ENCODE measurements at places on chromosomes 1 and 21. TPM values are rescaled to one million over a fixed set of nuclear protein-coding genes. Genes with fewer than 3 reads are reported as not detected.

- H3K4me3 ChIP-seq = no peak overlapping the region
- no peak overlapping the region for H3K27ac ChIP-seq
- H3K4me1 ChIP-seq = peaks cover 10% of the 10 kb centered on the region
- H3K36me3 ChIP-seq = no peaks in the 10 kb centered on the region
- no peaks in the 10 kb centered on the region for H3K27me3 ChIP-seq
Observed at GRCh38 chr1:243471026-243471685, 215.3 kb downstream of the SDCCAG8 start.

The LRRC3 gene
- 2.7 TPM for total RNA-seq

GRCh38 chr21:32206631-32207405 is 72.0 kb downstream of the MIS18A start:
- no peak overlapping the region for H3K27ac ChIP-seq
- peaks cover 1% of the 10 kb centered on the region for H3K36me3 ChIP-seq
- no peak overlapping the region for H3K4me3 ChIP-seq

DNA sequence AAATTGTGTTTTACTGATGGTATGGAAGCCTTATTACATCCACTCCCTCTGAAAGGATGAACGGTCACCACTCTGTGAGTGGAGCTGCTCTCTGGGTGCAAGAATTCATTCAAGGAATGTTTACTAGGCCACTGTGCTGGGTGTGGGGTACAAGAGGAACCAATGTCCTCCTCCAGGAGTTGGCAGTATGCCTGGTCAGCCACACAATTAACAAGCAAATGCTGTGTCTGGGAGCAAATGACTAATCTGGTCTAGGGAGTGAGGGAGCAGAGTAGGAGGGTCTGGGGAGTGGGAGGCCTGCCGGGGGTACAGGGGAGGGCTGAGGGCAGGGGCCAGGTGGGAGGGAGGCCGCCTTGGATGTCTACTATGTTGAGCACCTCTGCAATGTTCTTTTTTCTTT is 27.2 kb upstream of the TDRD10 start:
- no peak for DNase-seq
- no peaks in the 10 kb centered on the region for H3K27me3 ChIP-seq
- H3K27ac ChIP-seq = no peak overlapping the region
- peaks cover 25% of the 10 kb centered on the region for H3K4me1 ChIP-seq
- H3K36me3 ChIP-seq = no peaks in the 10 kb centered on the region

DNA sequence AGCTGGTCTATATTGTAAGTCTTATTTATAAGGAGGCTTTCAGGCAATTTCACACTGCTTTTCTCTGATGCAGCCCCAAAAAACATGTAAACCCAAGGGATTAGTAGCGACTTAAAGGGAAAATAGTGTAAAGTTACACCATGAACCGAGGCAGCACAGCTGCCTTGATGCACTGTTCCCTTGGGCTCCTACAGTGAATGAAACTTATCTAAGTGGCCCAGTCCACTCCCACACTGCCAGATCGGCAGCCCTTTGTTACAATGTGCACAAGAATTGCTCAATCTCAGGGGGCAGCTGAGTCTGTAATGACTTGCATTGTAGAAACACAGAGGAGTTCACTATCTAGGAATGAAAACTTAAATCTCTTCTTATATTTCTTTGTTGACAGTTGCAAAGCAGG is 120.8 kb upstream of the ADGRL2 start:
- no peak overlapping the region for H3K4me3 ChIP-seq
- H3K27ac ChIP-seq = no peak overlapping the region
- no peak for DNase-seq
- H3K27me3 ChIP-seq = no peaks in the 10 kb centered on the region

DNA sequence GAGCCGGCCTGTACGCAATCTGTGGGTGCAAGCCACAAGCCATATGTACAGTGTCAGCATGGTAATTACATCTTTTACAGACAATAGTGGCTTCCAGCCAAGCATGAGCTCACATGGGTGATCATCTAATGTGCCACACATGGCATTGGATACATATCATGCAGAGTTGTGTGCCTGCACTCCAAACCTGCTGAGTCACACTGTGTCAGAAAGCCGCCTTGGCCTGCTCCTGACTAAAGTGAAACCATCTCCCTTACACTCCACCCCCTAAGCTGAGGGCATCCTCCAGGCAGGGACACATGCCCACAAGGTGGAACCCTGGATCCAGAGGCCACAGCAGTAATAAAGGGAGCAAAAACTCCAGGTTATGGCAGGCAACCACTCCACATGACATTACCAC is 72.5 kb downstream of the KCNT2 start:
- no peak overlapping the region for H3K27ac ChIP-seq
- no peaks in the 10 kb centered on the region for H3K27me3 ChIP-seq
- no peaks in the 10 kb centered on the region for H3K4me1 ChIP-seq
- peak; percentile 8 for DNase-seq
- no peaks in the 10 kb centered on the region for H3K36me3 ChIP-seq

GRCh38 chr1:36446746-36447145 is 3.5 kb downstream of the OSCP1 start:
- H3K4me3 ChIP-seq = no peak overlapping the region
- no peaks in the 10 kb centered on the region for H3K36me3 ChIP-seq
- H3K27ac ChIP-seq = no peak overlapping the region
- no peaks in the 10 kb centered on the region for H3K27me3 ChIP-seq
- H3K4me1 ChIP-seq = peaks cover 16% of the 10 kb centered on the region
- DNase-seq = no peak

GRCh38 chr1:11671544-11672286 is 7.7 kb downstream of the FBXO6 start:
- no peak overlapping the region for H3K27ac ChIP-seq
- no peak for DNase-seq
- no peaks in the 10 kb centered on the region for H3K4me1 ChIP-seq
- no peak overlapping the region for H3K4me3 ChIP-seq
- no peaks in the 10 kb centered on the region for H3K27me3 ChIP-seq
- peaks cover 23% of the 10 kb centered on the region for H3K36me3 ChIP-seq

- no peak for DNase-seq
- H3K27ac ChIP-seq = no peak overlapping the region
- H3K4me1 ChIP-seq = no peaks in the 10 kb centered on the region
- H3K4me3 ChIP-seq = no peak overlapping the region
Observed at GRCh38 chr1:237684236-237684635, 206.5 kb downstream of the ZP4 start.

The MAP1LC3C gene
- not detected for total RNA-seq

DNA sequence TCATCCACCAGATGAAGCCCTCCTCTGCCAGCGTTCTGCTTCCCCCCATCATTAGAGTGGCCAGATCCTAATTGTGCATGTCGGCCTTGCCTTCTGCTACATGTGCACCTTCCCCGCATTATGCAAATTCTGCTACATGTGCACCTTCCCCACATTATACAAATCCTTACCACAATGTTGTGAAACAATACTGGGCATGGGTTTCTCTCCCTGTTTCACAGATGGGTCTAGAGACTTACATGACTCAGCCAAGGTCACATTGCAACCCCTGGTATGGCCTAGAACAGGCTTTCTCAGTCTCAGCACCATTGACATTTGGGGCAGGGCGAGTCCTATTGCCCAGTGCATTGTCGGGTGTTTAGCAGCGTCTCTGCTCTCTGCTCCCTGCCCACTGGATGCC is 1.0 kb upstream of the CELA2A start:
- no peak overlapping the region for H3K4me3 ChIP-seq
- H3K4me1 ChIP-seq = no peaks in the 10 kb centered on the region
- DNase-seq = no peak
- peaks cover 2% of the 10 kb centered on the region for H3K27me3 ChIP-seq

- peaks cover 11% of the 10 kb centered on the region for H3K4me1 ChIP-seq
- H3K36me3 ChIP-seq = no peaks in the 10 kb centered on the region
- no peak overlapping the region for H3K4me3 ChIP-seq
- H3K27ac ChIP-seq = no peak overlapping the region
- DNase-seq = no peak
Observed at GRCh38 chr1:219460896-219461815, 151.7 kb downstream of the ZC3H11B start.

GRCh38 chr1:211537253-211537652 is 41.7 kb downstream of the SLC30A1 start:
- no peaks in the 10 kb centered on the region for H3K36me3 ChIP-seq
- H3K27ac ChIP-seq = no peak overlapping the region
- H3K4me3 ChIP-seq = no peak overlapping the region
- DNase-seq = no peak
- peaks cover 3% of the 10 kb centered on the region for H3K4me1 ChIP-seq

DNA sequence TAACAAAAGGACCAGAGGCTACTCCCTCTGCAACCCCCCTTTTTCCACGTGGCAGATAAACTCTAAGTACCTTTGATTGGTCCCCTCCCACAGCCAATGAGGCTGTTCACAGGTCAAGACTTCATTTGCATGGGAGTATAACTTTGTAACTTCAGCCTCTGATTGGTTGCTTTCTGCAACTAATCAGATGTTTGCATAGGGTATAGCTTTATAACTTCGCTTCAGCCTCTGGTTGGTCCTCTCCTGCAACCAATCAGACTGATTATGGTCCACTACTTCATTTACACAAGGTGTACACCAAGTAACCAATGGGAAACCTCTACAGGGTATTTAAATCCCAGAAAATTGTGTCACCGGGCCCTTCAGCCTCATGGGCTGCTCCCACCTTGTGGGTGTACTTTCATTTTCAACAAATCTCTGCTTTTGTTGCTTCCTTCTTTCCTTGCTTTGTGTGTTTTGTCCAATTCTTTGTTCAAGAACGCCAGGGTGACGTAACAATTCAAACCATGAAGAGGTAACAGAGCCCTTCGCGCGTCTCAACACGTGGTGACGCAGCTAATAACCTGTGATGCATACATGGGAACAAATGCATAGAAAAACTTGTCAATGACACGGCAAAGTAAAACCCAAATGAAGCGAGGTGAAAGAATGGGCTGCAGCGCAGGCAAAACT is 47.2 kb downstream of the VPS26C start:
- no peaks in the 10 kb centered on the region for H3K27me3 ChIP-seq
- peak overlapping the region; percentile 82 for H3K4me3 ChIP-seq
- peak overlapping the region; percentile 97 for H3K27ac ChIP-seq
- peak; percentile 55 for DNase-seq

DNA sequence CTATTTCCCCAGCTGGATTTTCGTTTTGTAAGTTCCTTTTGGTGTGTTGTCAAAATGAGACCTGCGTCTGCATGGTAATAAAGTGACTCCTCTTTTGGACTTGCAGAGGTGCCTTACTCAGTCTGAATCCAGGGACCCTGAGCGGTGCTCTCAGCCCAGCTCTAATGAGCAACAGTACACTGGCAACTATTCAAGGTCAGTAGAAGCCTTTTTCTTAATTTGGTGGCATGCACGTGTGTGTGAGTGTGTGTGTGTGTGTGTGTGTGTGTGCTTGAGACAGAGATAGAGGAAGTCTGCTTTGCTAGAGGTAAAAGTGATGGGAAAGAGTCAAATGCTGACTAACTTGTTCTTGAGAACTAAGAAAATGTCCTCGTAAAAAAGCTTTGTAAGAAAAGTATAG is 105.4 kb downstream of the CD247 start:
- H3K27me3 ChIP-seq = no peaks in the 10 kb centered on the region
- no peak for DNase-seq
- no peak overlapping the region for H3K4me3 ChIP-seq

- H3K27ac ChIP-seq = no peak overlapping the region
- H3K4me3 ChIP-seq = no peak overlapping the region
- no peaks in the 10 kb centered on the region for H3K36me3 ChIP-seq
- no peak for DNase-seq
- H3K27me3 ChIP-seq = peaks cover 4% of the 10 kb centered on the region
Observed at GRCh38 chr1:39925721-39926342, 24.1 kb upstream of the MYCL start.

- H3K4me1 ChIP-seq = peaks cover 47% of the 10 kb centered on the region
- H3K36me3 ChIP-seq = no peaks in the 10 kb centered on the region
- DNase-seq = peak; percentile 44
- no peak overlapping the region for H3K4me3 ChIP-seq
- peaks cover 2% of the 10 kb centered on the region for H3K27me3 ChIP-seq
- no peak overlapping the region for H3K27ac ChIP-seq
Observed at GRCh38 chr1:182718311-182718710, 33.9 kb upstream of the RGS8 start.

The OMA1 gene
- total RNA-seq = 8.8 TPM

The REN gene
- not detected for total RNA-seq

DNA sequence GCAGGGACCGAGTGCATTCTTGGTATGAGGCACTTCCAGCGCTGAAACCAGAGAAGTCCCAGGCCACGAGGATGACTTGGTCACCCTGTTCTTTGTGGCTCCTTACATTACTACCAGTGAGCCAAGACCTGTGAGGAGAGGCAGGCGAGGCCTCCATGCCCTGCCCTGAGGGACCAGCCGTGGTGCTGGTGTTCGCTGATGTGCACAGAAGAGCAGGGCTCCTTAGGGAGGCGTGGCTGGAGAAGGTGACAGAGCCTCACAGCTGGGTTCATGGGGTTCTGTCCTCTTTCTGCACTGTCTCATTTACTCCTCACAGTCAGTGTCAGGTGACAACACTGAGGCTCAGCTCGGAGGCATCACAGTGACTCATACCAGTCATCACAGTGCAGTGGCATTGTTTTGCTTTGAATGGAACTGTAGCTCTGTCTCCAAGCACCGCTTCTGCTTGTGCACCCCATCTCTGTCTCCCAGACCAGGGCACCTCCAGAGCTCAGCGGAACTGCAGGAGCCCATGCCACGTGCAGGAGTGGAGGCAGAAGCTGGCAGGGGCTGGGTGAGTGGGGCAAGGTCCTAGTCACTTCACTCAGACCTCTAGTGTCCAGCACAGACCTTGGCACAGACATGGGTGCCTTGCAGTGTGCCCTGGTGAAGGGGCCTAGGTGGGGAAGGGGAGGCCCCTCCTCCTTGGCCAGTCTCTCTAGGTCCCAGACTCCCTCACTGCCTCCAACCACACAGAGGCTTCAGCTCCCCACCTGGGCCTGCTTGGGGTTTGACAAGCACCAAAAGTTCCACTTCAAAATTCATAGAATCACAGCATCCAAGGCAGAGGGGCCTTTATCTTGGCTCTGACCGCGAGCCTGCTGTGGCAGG is 310.9 kb downstream of the MATN1 start:
- no peak overlapping the region for H3K4me3 ChIP-seq
- H3K27ac ChIP-seq = no peak overlapping the region
- no peaks in the 10 kb centered on the region for H3K4me1 ChIP-seq
- no peaks in the 10 kb centered on the region for H3K36me3 ChIP-seq
- peak; percentile 25 for DNase-seq

DNA sequence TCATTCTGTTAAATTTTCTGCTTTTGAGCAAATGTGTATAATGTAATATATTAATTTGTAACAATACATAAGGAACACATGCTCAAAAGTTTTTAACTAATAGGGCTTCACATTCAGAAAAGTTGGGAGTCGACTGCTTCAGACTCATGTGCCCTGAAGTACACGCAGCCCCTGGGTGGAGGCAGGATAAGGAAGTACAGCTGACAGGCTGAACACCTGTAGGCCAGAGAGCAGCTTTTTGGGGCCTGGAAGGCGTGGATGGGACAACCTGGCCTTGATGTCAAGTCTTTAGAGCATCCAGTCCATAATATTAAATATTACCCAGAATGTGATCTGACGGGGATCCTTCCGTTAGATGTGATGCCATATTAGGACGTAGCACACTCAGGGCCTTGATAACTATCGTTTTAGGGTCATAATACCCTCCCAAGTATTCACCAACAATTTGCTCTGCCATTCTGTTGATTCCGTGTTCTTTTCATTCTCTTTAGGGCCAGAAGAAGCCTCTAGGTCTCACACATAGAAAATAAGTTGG is 485.2 kb downstream of the SIPA1L2 start:
- peaks cover 3% of the 10 kb centered on the region for H3K27me3 ChIP-seq
- no peak overlapping the region for H3K4me3 ChIP-seq
- H3K36me3 ChIP-seq = no peaks in the 10 kb centered on the region
- no peaks in the 10 kb centered on the region for H3K4me1 ChIP-seq

The PDZK1IP1 gene
- not detected for total RNA-seq

GRCh38 chr1:188365874-188366273 is 1537.1 kb downstream of the PLA2G4A start:
- DNase-seq = no peak
- H3K27ac ChIP-seq = no peak overlapping the region
- no peak overlapping the region for H3K4me3 ChIP-seq
- no peaks in the 10 kb centered on the region for H3K36me3 ChIP-seq

All from activated CD4-positive, alpha-beta T cell treated with anti-CD3 and anti-CD28 coated beads for 36 hours (primary cell).